ENCODE measurements at places on chromosomes 6 and 20.

- DNase-seq = no peak
Observed at GRCh38 chr6:109124219-109124618, 28.9 kb downstream of the CEP57L1 start.

DNA sequence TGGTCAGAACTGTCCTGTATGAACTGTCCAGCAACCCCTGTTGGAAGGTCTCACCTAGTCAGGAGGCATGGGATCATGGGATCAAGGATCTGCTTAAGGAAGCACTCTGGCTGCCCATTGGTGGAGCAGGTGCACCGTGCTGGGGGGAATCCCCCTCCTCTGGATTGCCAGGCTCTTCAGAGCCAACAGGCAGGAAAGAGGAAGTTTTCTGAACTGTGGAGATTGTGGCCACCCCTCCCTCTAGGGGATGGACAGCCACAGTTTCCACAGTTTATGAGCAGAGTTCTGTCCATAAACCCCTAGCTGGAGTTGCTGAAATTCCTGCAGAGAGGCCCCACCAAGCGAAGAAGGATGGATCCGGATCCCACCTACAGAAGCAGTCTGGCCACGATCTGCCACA, 13.0 kb upstream of the HLA-DQB1 start:
- no peak for DNase-seq

GRCh38 chr6:137866200-137866913, 702 bp upstream of the TNFAIP3 start:
- DNase-seq = no peak

DNA sequence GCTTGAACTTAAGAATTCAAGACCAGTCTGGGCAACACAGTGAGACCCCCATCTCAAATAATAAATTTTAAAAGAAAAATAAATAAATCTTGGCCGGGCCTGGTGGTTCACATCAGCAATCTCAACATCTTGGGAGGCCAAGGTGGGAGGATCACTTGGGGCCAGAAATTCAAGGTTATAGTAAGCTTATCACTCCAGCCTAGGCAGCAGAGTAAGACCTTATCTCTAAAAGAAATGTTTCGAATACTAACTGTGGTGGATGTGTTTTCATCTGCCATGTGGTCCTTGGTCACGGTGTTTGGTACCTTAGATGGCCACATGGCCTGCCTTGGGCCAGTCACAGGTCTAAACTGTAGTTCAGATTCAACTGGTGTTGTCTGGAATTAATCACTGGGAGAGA, 5.8 kb downstream of the UBE2C start:
- DNase-seq = no peak

DNA sequence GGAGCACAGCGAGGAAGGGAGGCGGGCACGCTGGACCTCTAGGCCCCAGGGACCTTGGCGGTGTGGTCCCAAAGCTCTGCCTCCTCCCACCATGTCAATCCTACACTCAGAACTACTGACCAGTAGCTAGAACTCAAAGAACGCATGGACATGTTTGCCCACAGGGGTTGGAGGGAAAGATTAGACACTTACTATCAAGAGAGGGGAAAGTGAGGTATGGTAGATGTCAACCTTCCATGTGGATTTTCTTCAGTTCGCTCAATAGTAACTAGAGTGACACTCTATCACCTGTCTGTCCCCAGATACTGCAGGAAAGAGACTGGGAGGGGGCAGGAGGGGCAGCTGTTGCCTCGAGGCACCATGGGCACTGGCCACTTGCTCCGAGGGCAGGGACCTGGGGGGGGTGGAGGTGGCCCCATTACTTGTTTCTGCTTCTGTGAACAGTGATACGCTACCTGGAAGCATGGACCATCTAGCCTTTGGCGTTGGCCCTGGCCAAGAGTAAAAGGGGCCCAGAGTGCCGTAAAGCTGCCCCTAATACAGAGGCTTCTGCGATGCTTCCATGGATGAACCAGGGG, 912 bp upstream of the DIDO1 start:
- DNase-seq = no peak

DNA sequence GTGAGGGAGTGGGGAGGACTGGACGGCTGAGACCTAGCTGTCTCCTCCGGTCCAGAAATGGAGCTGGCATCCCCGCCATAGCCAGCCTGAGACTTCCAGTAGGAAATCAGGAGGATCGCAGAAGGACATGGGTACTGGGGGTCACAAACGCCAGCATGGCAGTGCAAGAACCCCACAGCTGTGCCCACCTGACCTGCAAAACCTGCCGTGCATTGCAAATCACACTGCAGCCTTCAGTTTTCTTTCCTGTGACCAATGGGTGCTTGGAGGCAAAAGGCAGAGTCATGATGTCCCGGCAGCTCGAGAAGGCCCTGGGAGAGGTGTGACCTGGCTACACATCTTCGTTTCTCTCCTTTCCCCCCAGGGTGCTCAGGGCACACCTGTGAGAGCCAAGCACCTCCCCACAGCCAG, 23.3 kb upstream of the PHACTR3 start:
- no peak for DNase-seq

DNA sequence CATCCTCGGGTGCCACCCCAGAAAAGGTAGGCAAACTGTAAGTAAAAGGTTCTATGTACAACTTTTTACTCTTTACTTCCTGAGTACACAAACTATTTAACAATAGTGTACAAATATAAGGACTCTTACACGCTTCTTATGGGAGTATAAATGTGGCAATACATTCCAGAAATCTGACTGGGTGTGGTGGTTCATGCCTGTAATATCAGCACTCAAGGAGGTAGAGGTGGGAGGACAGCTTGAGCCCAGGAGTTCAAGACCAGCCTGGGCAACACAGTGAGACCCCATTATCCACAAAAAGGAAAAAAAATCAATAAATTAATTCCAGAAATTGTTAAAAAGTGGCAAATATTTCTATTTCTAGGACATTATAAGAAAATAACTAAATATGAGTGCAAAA, 48.9 kb downstream of the PIGU start:
- DNase-seq = no peak

GRCh38 chr6:127833336-127833735, 67.5 kb downstream of the THEMIS start:
- DNase-seq = no peak

DNA sequence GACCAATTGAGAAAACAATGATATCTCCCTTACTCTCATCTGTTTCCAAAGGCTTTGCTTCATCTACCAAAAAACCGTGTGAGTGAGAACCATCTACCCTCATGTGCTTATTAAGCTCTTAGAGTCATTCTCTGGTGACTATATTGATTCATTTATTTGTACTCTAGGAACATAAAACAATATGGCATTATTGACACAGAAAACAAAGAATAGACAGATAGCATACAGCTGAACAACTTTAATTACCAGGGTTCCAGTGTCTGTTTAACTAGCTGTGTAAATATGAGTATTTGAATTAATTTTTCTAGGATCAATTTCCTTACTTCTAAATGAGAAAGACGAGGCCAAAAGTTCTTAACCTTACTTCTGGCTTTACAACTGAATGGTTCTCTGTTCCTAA, 31.3 kb upstream of the HEY2 start:
- DNase-seq = no peak

DNA sequence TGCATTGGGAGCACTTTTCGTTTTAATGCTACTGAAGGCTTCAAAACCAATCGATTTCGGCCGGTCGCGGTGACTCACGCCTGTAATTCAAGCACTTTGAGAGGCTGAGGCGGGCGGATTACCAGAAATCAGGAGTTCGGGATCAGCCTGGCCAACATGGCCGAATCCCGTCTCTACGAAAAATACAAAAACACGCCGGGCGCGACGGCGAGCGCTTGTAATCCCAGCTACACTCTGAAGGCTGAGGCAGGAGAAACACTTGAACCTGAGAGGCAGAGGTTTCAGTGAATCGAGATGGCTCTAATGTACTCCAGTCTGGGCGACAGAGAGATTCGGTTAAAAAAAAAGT, 58.4 kb downstream of the TRIM38 start:
- DNase-seq = no peak

DNA sequence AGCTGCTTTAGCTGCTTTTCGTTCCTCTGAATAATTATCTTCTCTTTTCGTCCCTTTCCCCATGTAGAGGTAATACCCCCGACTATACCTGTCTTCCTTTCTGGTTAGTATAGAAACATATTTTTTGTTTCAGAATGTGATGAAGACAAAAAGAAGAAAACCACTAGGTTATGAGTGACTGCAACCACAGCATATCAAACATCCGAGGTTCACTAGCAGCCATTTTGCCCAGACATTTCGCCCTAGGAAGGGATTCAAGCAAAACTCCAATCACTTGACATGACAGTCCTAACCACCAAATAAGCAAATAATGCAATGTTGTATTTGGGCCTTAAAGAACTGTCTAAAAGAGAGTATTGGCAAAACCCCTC, 9.4 kb downstream of the SNX5 start:
- DNase-seq = no peak

DNA sequence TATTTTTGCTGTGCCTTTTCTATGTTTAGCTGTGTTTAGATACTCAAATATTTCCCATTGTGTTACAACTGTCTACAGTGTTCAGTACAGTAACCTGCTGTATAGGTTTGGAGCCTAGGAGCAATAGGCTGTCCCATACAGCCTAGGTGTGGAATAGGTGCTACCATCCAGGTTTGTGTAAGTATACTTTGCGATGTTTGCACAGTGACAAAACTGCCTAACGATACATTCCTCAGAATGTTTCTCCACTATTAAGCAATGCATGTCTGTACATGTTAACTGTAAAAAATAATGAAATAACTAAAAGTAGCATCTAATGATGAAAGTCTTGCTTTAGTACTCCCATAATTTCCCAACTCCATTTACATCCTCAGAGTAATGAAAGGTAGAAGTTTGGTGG, 46.0 kb downstream of the SERAC1 start:
- DNase-seq = no peak

GRCh38 chr20:36988494-36988966, 37.0 kb upstream of the SAMHD1 start:
- no peak for DNase-seq

DNA sequence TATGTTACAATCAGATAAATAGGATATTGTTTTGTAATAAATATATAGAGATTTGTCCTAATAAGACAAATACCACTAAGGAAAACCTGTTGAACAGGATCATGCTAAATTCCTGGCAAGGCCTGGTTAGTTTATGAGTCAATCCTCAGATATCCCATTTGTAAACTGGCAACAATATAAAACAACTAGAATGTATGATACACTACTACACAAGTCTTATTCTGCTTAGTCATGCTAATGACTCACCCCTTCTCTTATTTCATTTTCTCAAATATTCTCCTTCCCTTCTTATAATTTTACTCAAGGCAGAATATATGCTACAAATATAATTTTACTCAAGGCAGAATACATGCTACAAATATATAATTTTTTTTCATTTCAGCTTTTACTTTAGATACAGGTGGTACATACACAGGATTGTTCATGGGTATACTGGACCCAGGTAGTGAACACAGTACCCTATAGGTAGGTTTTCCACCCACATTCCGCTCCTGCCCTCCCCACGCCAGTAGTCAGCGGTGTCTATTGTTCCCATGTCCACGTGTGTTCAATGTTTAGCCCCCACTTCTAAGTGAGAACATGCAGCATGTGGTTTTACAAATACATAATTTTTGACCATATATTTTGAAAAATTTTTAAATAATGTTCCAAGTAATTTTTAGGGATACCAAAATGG, 6.3 kb downstream of the OSER1 start:
- no peak for DNase-seq

DNA sequence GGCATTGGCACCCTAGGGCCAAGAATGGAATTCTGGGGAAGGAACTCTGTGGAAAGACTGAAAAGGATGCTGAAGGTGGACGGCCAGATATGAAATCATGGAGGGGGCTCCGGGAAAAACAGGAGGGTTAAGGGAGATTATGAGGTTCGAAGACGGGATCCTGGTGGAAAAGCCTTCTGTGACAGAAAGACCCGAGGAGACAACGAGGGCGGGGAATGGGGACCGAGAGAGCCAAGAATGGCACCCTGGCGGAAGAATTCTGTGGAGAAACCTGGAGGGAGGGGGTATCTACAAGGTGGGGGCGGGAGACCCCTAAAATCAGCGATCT, 426 bp downstream of the TRMT6 start:
- DNase-seq = no peak

- no peak for DNase-seq
Observed at GRCh38 chr6:116779573-116780164, 14.2 kb upstream of the FAM162B start.

DNA sequence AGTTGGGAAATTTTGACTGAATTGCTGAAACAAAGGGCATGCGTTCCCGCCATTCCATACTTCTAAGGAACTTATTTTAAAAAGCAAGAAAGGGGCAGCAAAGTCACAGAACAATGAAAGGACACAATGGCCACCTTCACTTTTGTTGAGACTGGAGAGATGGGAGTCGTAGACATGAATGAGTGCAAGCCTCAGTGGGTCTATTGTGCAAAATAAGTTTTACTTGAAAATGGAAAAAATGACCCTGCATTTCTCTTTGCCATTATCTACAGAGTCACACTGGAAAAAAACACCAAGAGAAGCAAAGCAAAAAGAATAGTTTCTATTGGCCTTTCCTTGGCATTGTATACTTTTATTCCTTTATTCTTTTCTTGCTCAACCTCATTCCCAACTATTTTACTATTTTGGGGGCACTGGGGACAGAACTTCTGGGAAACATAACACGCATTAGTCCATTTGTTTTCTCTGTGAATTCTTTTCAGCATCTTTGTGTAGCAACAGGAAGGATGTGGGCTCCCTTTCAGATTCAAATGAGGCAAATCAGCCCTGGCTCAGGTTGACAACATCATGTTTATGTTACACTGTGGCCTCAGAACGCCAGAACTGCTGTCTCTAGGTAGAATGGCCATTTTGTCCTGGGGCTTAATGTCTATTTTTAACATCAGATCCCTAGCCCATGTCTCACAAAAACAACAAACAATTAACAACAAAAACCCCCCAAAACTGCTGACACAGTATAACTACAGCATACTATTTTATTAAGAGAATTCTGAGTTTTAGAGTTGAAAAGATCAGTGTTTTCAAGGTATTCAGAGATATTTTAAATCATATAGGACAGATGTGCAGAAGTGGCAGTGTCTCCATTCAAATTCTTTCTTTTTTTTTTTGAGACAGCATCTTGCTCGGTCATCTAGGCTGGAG, 122.2 kb downstream of the FYN start:
- DNase-seq = no peak

DNA sequence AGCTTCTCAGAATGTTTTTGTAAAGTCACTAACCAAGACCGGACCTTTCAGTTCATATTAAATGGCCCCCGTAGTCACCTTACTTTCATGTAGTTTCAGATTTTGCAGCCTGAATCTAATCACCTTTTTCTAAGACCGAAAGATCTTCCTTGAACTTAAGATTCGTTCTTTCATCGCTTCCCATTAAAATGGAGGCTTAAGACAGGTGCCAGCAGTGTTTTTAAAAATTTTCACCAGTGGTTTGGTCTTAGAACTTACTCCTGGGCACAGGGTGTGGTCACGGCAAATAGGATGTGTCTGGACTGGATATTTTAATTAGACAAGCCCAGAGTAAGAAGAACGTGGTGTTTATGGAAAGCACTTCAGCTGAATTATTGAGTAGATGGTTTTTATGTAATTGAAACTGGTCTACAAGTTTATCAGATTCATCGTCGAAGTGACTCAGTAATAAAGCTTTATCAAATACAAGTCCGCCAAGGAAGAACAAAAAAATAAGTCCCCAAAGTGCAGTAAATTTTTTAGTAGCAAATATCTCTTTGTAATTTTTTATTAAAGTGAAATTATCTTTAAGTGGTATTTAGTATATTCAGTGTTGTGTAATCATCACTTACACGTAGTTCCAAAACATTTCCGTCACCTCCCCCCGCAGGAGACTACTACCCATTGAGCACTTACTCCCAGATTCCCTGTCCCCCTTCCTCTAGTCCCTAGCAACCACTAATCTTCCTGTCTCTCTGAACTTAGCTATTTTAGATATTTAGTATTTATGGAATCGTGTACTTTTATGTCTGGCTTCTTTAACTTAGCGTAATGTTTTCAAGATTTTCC, 868 bp downstream of the SRSF3 start:
- no peak for DNase-seq
